ENCODE measurements at places on chromosomes 11 and 22.

- no peak for DNase-seq
Measured at GRCh38 chr11:20368438-20368837, 4.9 kb downstream of the HTATIP2 start.

GRCh38 chr11:69152733-69153421 is 2.9 kb upstream of the SMIM38 start:
- DNase-seq = no peak

DNA sequence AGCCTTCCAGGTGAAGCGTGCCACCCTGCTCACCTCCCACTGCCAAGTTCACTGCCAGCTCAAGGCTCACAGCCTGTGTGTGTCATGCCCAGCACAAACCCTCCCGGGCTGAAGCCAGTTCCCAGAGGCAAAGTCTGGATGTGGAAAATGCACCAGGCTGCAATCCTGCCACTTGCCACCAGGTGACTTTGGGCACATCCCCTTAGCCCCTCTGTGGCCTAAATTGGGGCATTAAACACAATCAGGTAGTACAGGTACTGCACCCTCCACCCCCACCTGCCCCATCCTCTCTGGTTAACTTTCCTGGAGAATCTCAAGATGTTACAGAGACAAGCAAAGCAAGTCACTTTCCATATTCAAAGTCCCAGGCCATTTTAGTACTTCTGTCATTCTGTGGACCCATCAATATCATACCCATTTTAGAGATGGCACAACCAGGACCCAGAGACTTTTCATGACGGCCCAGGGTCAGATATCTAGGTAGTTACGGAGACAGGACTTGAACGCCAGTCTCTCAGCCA is 1.8 kb upstream of the RASD2 start:
- no peak for DNase-seq

- DNase-seq = no peak
Measured at GRCh38 chr22:43446916-43447315, 35.1 kb downstream of the MPPED1 start.

GRCh38 chr22:43171019-43171491 is 15.9 kb downstream of the TTLL12 start:
- DNase-seq = no peak

GRCh38 chr11:75272391-75272790 is 31.8 kb downstream of the TPBGL start:
- no peak for DNase-seq

GRCh38 chr11:92707173-92707619 is 262.3 kb upstream of the MTNR1B start:
- no peak for DNase-seq

DNA sequence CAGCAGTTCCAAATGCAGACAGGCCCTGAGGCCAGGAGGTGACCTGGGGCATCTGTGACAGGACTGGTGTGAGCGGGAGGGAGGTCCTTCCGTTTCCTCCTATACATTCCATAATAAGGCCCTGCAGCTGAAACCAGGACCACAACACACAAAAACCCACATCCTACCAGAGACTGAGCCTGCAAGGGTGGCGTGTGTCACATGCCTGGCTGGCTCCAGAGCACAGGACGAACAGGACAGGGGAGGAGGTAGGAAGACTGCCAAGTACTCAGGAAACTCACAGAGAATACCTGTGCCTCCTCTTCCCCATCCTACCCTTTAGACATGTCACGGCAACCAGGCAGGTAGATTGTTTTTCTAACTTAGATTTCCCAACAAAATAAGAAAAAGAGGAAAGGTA is 103.9 kb downstream of the ARL14EP start:
- DNase-seq = no peak

DNA sequence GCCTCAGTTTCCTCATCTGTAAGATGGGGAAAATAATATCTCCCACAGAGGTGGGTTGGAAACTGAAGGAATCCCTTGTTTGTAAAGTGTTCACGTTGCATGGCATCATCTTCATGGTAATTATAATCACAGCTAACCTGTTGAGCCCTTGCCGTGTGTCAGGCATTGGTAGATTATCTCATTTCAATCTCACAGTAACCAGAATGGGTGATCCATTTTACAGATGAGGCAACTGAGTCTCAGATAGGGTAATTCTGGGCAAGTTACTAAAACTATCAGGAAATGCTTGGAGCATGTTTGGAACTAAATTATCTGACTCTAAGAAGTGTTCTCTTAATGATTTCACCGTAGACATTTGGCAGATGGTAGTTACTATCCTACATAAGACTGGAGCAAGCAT is 109.4 kb downstream of the NAV2 start:
- no peak for DNase-seq

GRCh38 chr11:67213178-67213621 is 53.1 kb upstream of the GRK2 start:
- no peak for DNase-seq

- DNase-seq = no peak
Measured at GRCh38 chr11:7261578-7261977, 9.9 kb downstream of the SYT9 start.

GRCh38 chr22:42799061-42799460 is 58.0 kb downstream of the ARFGAP3 start:
- DNase-seq = no peak

- no peak for DNase-seq
Measured at GRCh38 chr11:97973352-97973857, 1047.3 kb upstream of the CNTN5 start.

- peak; percentile 63 for DNase-seq
Measured at GRCh38 chr11:37504921-37505320, 906.9 kb upstream of the RAG2 start.

GRCh38 chr22:19843857-19844376 is 10.8 kb downstream of the GNB1L start:
- no peak for DNase-seq

- no peak for DNase-seq
Measured at GRCh38 chr22:41216984-41217383, 11.9 kb downstream of the L3MBTL2 start.

- DNase-seq = peak; percentile 45
Measured at GRCh38 chr22:46150034-46150654, at the start of gene PPARA. TSS of gene PPARA (plus strand) at chr22:46150526. CDS start at chr22:46198384, 47,858 bp downstream.

DNA sequence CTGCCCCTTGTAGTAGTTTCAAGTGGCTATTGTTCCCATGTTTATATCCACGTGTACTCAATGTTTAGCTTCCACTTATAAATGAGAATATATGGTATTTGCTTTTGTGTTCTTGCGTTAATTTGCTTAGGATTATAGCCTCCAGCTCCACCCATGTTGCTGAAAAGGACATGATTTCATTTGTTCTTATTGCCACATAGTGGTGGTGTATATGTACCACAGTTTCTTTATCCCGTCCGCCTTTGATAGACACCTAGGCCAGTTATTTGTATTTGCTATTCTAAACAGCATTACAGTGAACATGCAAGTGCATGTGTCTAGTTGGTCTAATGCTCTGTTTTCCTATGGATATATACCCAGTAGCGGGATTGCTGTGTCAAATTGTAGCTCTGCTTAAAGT is 6.8 kb downstream of the OR51B2 start:
- no peak for DNase-seq

DNA sequence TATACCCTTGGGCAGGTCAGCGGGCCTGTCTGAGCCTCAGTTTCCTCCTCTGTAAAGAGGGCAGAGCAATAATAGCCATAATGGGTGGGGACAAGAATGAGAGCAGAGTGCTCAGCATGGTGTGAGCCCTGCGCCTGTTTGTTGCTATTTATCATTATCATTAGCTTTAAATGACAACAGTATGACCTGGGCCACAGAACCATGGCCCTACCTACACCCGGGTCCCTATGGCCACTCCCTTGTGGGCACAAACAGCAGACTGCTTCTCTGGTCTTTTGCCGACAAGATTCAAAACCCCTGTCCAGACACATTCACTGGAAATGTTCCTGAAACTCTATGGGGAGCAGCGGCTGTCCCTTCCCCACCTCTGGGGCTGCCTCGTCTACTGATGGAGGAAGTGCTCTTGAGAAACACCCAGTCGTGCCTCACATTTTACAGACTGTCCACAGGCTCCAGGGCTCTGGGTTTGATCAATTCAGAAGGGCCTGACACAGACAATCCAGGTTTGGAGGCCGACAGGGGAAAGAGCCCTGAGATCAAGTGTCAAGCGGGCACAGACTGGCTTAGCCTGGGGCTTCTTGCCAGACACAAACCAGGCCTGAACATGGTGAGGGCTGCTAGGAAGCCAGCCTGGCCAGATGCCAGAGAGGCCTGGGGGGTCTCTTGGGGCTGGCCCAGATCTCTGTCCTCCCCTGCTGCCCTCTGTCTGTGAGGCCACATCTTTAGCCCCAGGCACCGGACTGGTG is 112.5 kb upstream of the CD82 start:
- DNase-seq = no peak

GRCh38 chr11:108597736-108598355 is 4.3 kb upstream of the EXPH5 start:
- DNase-seq = no peak

GRCh38 chr11:77136074-77136473 is 8.0 kb downstream of the MYO7A start:
- no peak for DNase-seq

DNA sequence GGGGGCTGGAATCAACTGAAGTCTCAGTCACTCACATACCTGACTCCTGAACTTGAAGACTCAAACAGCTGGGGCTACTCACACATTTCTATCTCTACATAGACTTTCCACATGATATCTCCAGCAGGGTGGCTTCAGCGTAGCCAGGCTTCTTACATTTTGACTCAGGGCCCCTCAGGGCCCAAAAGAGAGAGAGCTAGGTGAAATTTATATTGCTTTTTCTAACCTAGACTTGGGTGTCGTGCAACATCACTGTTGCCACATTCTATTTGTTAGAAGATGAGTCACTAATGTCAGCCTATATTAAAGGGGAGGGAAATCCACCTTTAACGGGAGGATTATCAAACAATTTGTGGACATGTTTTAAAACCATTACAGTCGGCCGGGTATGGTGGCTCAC is 71.9 kb upstream of the RRM1 start:
- no peak for DNase-seq

- DNase-seq = no peak
Measured at GRCh38 chr11:3855808-3856491, 486 bp downstream of the STIM1 start.

GRCh38 chr11:79466411-79466810 is 25.6 kb upstream of the TENM4 start:
- no peak for DNase-seq

GRCh38 chr11:76640501-76640900 is 30.0 kb downstream of the LRRC32 start:
- no peak for DNase-seq

DNA sequence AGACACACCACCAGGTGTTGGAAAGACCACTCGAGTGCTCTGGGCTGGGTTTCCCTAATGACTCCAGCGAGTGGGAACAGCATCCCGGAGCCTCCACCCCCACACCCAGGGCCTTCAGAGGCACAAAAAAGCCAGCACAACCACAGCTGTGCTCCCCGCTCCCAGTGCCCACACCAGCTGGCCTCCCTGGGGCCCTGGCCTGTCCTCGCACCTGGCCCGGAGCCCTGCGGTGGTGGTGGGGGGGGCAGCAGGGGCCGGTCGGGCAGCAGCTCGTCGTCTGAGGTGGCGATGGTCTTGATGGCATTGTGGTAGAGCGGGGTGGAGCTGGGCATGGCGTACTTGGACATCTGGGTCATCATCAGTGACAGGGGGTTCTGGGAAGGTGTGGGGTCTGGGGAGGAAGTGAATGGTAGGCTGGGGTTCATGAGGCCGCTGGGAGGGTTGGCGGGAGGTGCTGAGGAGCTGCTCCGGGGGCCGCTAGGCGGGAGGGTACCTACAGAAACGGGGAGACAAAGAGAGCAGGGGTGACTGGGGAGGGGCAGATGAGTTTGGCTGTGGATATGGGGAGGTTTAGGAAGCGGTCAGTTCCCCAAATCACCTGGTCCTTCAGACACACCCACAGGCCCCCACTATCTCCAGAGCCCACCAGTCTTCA is 16.1 kb downstream of the CXCR5 start:
- no peak for DNase-seq

DNA sequence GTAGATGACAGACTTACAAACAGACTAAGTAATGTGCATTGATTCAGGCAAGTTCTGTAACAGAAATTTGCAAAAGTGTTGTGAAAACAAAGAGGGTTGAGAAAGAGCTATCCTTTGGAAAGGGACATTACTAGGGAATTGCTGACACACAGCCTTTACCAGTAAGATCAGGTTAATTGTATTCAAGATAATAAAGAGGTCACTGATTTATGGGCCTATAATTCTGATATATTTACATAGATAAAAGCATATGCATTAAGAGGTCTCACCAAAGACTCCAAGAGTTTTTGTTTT is 138.7 kb downstream of the MAML2 start:
- DNase-seq = no peak

DNA sequence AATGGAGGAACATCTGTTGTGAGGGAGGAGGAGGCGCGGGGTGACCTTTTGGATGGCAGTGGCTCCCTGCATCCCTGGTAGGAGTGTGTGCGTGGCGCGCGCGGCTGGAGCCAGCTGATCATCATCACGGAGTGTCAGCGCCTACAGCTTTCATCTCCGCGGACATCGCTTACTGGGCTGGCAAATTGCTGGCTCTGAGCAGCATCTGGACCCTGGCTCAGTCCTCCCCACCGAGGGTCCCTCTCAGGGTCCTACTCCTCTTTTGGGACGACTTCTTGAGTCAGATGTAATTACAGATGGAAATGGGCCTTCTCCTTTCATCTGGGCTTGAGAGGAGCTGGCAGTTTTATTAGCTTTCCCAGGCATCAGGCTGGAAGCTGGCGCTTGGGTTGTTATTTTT is 85.3 kb downstream of the CACNA1I start:
- DNase-seq = no peak

- peak; percentile 97 for DNase-seq
Measured at GRCh38 chr11:65274735-65275682, 13.2 kb downstream of the POLA2 start.

GRCh38 chr11:93623179-93623578 is 38.3 kb upstream of the CEP295 start:
- DNase-seq = peak; percentile 20

DNA sequence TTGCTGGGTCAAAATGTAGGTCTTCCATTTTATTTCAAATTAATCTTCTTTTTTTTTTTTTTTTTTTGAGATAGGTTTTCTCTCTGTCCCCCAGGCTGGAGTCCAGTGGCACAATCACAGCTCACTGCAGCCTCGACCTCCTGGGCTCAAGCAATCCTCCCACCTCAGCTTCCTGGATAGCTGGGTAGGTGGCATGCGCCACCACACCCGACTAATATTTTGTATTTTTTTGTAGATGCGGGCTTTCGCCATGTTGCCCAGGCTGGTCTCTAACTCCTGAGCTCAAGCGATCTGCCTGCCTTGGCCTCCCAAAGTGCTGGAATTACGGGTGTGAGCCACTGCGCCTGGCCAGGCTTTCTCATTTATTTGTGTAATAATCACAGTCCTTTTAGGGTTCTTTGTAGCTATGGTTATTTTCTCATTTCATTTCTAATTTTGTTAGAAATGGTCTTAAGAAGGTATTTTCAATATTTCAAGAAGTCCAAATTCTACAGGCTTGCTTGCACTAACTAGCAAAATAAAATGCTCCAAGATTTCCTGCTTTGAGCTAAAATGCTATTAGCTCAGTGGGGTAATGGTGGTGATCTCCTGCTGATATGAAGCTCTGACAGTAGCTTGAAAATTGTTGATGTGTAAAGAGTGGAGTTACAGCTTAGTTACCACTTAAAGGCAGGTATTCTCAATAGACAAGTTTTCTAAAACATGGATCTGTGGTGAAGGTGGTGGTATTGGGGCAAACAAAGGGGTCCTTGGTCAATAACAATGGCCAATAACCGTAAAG is 50.0 kb downstream of the RBX1 start:
- DNase-seq = no peak

All from PC-9 (cell line).